Stimulated activated CD8-positive, alpha-beta memory T cell treated with anti-CD3 and anti-CD28 coated beads, Interleukin-4, amount 100 ng/mL, for 4 hours (primary cell): ENCODE measurements at places on chromosomes 1 and 21.

DNA sequence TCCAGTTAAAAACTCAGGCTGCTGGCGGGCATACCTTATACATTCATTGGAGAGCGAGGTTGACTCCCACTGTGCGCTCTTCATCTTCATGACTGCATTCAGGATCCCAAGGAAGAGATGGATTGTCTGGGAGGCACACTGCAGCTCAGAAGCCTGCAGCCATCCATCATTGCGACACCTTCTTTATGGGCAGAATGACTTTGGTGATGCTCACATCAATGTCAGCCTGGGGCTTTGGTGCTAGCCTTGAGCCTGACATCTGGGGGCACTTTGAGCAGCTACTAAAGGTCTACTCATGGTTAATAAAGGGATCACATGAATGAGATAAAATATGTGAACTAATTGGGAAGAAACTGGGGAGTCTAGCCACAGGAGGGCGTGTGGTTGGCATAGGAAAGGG, 229.3 kb downstream of the PRDM2 start:
- DNase-seq = no peak

DNA sequence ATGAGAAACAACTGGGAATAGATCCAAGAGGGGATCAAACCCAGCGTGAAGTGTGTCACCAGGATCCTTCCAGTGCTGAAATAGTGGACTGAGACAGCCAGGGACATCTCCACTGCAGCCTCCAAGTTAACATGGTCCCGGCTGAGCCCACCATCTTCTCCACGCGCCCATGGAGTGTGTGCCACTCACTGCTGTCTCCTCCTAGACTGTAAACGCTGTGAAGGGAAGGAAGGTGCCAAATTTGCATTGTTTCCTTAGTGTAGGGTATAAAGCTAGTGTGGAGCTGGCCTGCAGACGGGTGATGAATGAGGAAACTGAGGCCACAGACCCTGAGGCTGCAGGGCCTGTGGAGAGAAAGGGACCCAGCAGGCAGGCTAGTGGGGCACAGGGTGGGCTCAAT, 183.6 kb downstream of the FOXD2 start:
- no peak for DNase-seq

GRCh38 chr1:46315669-46316403, 12.3 kb downstream of the UQCRH start:
- DNase-seq = no peak

DNA sequence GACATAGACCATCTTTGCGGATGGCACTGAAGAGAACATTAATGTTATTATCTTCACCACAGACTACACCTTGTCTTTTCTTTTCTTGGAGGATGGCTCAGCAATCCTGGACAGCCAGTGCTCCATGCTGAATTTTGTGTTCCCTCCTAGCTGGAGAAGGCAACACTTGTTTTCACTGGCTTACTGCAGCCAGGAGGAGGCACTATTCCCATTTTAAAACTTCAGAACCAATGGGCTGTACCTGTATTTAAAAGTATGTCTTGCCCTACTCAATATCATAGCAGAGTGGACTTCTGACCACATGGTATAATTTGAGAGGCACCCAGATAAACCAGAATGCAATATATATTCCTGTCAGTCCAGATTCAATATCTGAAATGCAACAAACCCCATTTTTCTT, 53.3 kb upstream of the POGK start:
- no peak for DNase-seq

DNA sequence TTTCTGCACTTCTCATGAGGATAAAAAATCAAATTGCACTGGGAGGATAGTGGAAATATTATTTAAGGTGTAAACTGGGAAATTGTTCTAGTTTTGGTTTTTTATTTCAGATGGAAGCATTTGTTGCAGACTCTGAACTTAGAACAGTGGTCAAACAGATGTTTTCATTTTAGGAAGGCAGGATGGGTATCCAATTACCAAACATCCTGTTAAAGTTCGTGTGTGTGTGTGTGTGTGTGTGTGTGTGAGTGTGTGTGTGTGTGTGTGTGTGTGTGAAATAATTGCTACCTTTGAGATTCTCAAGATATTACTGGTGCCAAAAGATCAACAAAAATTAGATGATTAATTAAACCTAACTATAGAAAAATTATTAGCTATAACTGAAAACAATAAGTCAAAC, 24.3 kb upstream of the DUSP10 start:
- DNase-seq = no peak

DNA sequence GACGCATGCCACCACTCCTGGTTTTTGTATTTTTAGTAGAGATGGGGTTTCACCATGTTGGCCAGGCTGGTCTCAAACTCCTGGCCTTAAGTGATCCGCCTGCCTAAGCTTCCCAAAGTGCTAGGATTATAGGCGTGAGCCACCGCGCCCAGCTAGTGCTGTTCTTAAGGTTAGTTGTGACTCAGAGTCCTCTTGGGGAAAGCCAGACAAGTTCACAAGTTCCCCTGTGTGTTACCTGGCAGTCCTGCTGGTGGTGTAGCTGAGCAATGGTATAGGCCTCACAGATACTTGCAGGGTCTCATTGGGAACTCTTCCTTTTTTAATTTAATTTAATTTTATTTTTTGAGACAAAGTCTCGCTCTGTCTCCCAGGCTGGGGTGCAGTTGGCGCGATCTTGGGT, 10.6 kb downstream of the CFAP126 start:
- no peak for DNase-seq
